ENCODE measurements at places on chromosomes 3 and 15. TPM values are rescaled to one million over a fixed set of nuclear protein-coding genes. Genes with fewer than 3 reads are reported as not detected.
A peak's percentile ranks its signal among the peaks of the same experiment; 100 is the strongest.

Gene PXK
- 34.6 TPM for total RNA-seq

Gene DNAJC19
- 44.5 TPM for total RNA-seq

Gene SH3GL3
- not detected for total RNA-seq

Gene ALPK3
- total RNA-seq = 2.6 TPM

Gene NAA80
- total RNA-seq = 8.5 TPM

Gene ANKRD63
- not detected for total RNA-seq

Gene AP3B2
- 5.3 TPM for total RNA-seq

Gene CIP2A
- 3.5 TPM for total RNA-seq

Gene DNAH12
- total RNA-seq = 0.32 TPM

Gene ADGRG7
- not detected for total RNA-seq

Gene KNSTRN
- 19.8 TPM for total RNA-seq

Gene OXTR
- total RNA-seq = 0.32 TPM

Gene MAGEL2
- 0.16 TPM for total RNA-seq

Gene IL16
- total RNA-seq = 40.5 TPM

Gene INSYN1
- total RNA-seq = 8.3 TPM

Gene APPL1
- 58.3 TPM for total RNA-seq

DNA sequence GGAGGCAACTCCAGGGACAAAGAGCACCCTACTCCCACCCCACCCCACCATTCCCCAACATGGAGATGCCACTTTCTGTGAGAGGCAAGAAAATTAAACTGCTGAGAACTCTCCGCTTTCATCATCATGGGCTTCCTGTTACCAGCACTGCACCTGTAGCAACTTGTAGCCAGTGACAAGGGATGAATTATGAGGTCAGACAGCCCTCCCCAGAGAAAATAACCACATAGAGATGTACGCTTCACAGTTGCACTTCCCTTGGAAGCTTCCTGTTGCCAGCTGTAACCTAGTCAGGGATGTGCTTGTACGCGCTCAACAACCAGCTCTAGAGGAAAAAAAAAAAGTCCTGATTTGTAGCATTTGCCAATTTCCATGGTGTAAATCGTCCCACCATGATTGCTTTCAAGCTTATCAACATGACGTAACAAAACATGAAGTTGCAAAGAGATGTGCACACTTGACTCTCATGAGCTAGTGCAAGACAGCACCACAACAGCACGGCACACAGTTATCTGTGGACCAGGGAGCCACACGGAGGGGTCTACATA, 145.4 kb downstream of the RAB11A start:
- no peak overlapping the region for H3K4me3 ChIP-seq
- no peaks in the 10 kb centered on the region for H3K27me3 ChIP-seq
- DNase-seq = no peak
- no peaks in the 10 kb centered on the region for H3K36me3 ChIP-seq
- no peaks in the 10 kb centered on the region for H3K4me1 ChIP-seq

- H3K4me1 ChIP-seq = no peaks in the 10 kb centered on the region
- H3K27me3 ChIP-seq = no peaks in the 10 kb centered on the region
- no peak overlapping the region for H3K27ac ChIP-seq
- H3K4me3 ChIP-seq = no peak overlapping the region
Measured at GRCh38 chr15:64870353-64870752, 28.6 kb downstream of the PLEKHO2 start.

- peaks cover 5% of the 10 kb centered on the region for H3K4me1 ChIP-seq
- no peaks in the 10 kb centered on the region for H3K36me3 ChIP-seq
- H3K4me3 ChIP-seq = no peak overlapping the region
- no peak for DNase-seq
- no peaks in the 10 kb centered on the region for H3K27me3 ChIP-seq
Measured at GRCh38 chr3:52289338-52289746, 1.7 kb downstream of the GLYCTK start.

DNA sequence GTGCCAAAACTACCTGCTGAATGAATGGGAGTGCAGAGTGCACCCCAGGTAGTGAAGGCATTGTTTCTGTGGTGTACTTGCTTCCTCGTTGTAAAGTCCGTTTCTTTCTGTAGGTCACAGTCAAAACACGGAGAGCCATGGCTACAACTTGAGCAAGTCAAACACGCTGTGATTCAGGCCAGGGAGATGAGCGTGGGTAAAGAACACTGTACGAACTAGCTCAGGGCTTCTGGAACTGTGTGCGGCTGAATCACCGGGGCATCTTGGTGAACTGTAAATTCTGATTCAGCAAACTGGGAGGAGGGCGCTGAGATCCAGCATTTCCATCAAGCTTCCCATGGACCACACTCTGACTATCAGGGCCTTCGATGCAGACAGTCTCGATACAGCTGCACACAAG, 5.0 kb upstream of the TNK2 start:
- H3K27me3 ChIP-seq = no peaks in the 10 kb centered on the region
- no peaks in the 10 kb centered on the region for H3K36me3 ChIP-seq
- H3K27ac ChIP-seq = peak overlapping the region; percentile 83

GRCh38 chr3:173870976-173871375, 473.4 kb downstream of the NLGN1 start:
- no peak overlapping the region for H3K4me3 ChIP-seq
- no peaks in the 10 kb centered on the region for H3K4me1 ChIP-seq
- H3K27me3 ChIP-seq = no peaks in the 10 kb centered on the region
- no peak overlapping the region for H3K27ac ChIP-seq
- DNase-seq = no peak

DNA sequence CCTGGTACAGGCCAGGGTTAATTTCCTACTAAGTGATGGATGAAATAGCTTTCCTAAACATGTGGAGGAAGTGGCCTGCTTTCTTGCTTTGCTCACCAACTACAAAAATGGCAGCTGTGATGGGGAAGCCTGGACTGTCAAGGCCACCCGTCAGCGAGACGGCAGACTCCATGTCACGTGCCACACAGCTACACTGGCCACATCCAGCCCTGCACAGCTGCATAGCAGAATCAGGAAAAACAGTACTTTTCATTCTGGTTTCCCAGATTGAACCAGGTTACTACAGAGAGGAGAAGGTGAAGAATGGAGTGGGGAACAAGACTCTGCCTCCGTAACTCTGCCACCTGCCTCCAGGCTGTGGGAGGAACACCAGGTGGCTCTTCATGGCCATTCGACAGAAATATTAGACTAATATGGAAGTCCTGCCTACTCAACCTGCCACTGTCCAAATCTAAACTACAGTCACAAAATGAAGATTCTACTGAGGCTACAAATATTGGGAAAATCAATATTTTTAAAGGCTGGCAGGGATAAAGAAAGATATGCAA, 174.3 kb downstream of the MAGI1 start:
- no peak overlapping the region for H3K27ac ChIP-seq
- no peaks in the 10 kb centered on the region for H3K36me3 ChIP-seq
- H3K4me3 ChIP-seq = no peak overlapping the region
- DNase-seq = no peak
- no peaks in the 10 kb centered on the region for H3K27me3 ChIP-seq

DNA sequence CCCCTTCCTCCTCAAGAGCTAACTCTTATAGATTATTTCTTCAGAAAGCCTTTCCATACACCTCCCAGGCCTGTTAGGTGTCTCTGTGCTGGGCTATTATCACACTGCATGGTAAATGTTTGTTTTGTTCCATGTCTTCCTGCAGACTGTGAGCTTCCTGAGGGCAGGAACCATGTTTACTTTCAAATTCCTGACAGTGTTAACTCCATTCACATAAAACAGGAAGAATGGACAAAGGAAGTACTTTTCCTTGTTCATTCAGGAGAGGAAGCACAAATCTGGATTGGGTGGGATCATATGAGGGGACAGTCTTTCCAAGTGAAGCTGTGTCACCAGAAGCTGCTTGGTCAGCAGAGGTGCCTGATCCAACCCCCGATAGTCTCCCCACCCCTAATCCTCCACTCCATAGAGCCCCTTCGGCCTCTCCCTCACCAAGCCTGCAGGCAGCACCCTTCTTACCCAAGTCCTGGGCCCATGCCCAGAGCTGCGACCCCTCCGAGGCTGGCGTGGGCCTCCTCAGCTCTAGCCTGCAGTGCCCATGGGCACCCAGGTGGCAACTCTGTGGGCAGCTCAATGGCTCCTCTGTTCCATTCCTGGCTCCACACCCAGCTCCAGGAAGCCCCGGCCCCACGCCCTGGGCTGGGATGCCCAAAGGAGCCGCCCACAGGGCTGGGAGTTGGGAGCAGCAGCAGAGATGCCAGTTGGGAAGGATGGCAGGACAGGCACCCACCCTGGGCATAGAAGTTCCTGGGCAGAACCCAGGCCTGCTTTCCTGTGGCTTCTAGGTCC, 6.9 kb downstream of the SHF start:
- H3K4me1 ChIP-seq = no peaks in the 10 kb centered on the region
- no peak overlapping the region for H3K27ac ChIP-seq
- DNase-seq = no peak
- H3K4me3 ChIP-seq = no peak overlapping the region

- no peak overlapping the region for H3K27ac ChIP-seq
- H3K36me3 ChIP-seq = no peaks in the 10 kb centered on the region
- no peaks in the 10 kb centered on the region for H3K4me1 ChIP-seq
- H3K27me3 ChIP-seq = no peaks in the 10 kb centered on the region
- DNase-seq = no peak
Measured at GRCh38 chr3:6168256-6168655, 692.7 kb upstream of the GRM7 start.

DNA sequence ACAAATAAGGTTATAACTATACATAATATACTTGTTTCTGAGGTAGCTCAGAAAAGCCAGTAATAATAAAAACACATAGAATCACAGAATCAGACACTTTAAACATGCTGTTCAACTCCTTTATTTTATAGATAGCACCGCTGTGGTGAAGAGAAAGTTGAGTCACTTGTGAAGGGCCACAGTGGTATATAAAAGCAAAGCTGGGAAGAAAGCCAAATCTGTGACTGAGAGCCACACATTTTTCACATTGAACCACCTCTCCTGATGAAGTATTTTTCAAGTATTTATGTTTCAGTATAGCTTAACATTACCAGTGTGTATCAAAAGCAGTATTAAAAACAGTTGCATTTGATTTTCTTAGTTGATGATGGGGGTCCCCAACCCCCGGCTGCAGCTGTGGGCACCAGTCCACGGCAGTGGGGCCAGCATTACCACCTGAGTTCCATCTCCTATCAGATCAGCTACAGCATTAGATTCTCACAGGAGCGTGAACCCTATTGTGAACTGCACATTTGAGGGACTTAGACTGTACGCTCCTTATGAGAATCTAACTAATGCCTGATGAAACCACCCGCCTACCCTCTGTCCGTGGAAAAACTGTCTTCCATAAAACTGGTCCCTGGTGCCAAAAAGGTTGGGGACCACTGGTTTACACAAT, 46.2 kb downstream of the TBL1XR1 start:
- DNase-seq = no peak
- H3K27me3 ChIP-seq = no peaks in the 10 kb centered on the region
- H3K4me1 ChIP-seq = peaks cover 16% of the 10 kb centered on the region

GRCh38 chr3:149386299-149386606, 8.8 kb upstream of the TM4SF1 start:
- no peak for DNase-seq
- H3K27me3 ChIP-seq = no peaks in the 10 kb centered on the region
- H3K27ac ChIP-seq = peak overlapping the region; percentile 95
- H3K4me1 ChIP-seq = peaks cover 12% of the 10 kb centered on the region

GRCh38 chr3:183489455-183490210, 61.2 kb upstream of the MCF2L2 start:
- H3K27me3 ChIP-seq = no peaks in the 10 kb centered on the region
- DNase-seq = no peak
- no peaks in the 10 kb centered on the region for H3K36me3 ChIP-seq
- no peaks in the 10 kb centered on the region for H3K4me1 ChIP-seq

GRCh38 chr15:48939648-48940047, 24.1 kb downstream of the SHC4 start:
- no peaks in the 10 kb centered on the region for H3K36me3 ChIP-seq
- H3K4me1 ChIP-seq = no peaks in the 10 kb centered on the region
- no peak overlapping the region for H3K4me3 ChIP-seq
- no peaks in the 10 kb centered on the region for H3K27me3 ChIP-seq

DNA sequence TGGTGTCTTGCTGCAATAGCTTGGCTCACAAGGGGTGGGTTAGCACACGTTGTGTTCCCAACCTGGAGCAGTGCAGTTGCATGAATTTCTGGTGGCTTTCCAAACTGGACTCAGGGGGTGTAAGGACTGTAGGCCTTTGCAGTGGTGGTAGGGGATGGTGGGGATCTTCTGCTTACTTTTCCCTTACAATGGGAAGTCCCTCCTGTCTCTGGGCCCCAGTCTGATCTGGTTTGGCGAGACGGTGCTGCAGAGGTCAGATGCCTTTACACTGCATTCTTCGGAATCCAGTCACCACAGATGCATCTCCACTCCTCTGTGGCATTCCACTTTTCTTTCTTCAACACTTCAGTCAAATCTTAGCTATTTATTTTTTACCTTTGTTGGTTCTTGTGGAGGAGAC, 132.1 kb downstream of the DOCK3 start:
- no peak for DNase-seq
- no peak overlapping the region for H3K27ac ChIP-seq
- H3K4me1 ChIP-seq = no peaks in the 10 kb centered on the region
- no peak overlapping the region for H3K4me3 ChIP-seq
- no peaks in the 10 kb centered on the region for H3K36me3 ChIP-seq
- H3K27me3 ChIP-seq = no peaks in the 10 kb centered on the region

GRCh38 chr3:79424811-79425210, 343.0 kb downstream of the ROBO1 start:
- H3K27ac ChIP-seq = no peak overlapping the region
- H3K27me3 ChIP-seq = no peaks in the 10 kb centered on the region
- DNase-seq = no peak

DNA sequence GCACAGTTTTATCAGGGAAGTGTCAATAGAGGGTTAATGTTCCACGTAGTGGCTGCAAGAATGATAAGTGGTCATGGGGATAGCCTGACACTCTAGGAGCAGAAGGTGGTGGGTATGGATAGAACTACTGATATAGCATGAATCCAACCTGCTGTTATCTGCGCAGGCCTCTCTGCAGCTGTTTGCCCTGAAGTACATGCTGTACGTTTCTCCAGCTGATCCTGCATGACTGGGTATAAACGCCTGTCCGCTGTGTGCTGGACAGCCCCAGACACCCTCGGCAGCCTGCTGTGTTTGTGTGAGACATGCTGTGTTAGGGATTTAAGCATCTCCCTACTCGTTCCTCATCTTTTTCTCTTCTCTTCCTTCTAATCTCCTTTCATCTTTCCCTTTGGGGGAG, 87.1 kb downstream of the LPP start:
- H3K27me3 ChIP-seq = no peaks in the 10 kb centered on the region
- H3K27ac ChIP-seq = peak overlapping the region; percentile 48
- DNase-seq = no peak
- no peak overlapping the region for H3K4me3 ChIP-seq
- H3K4me1 ChIP-seq = no peaks in the 10 kb centered on the region

DNA sequence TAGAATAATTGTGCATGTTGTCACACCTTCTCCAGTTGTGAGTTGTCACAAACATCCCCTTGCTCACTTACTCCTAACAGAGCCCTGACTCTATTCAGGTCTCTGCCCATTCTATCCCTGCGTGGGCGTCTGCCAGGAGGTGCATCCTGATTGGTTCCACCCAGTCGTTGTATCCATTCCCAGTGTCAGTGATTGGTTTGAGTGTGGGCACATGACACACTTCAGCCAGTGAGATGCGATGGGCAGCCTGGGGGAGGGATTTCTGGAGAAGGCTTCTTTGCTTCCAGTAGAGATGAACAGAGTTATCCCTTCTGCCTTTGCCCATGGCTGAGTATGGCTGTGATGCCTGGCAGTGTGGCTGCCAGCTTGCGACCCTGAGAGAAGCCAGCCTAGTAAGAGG, 18.7 kb downstream of the PXYLP1 start:
- no peak for DNase-seq
- no peaks in the 10 kb centered on the region for H3K27me3 ChIP-seq
- H3K36me3 ChIP-seq = no peaks in the 10 kb centered on the region
- H3K27ac ChIP-seq = no peak overlapping the region
- no peaks in the 10 kb centered on the region for H3K4me1 ChIP-seq
